ENCODE measurements at places on chromosomes 16 and 17.

GRCh38 chr16:50737420-50737959, 4.4 kb upstream of the CYLD start:
- no peak for DNase-seq

GRCh38 chr17:32226886-32227285, 38.7 kb upstream of the RHBDL3 start:
- no peak for DNase-seq

DNA sequence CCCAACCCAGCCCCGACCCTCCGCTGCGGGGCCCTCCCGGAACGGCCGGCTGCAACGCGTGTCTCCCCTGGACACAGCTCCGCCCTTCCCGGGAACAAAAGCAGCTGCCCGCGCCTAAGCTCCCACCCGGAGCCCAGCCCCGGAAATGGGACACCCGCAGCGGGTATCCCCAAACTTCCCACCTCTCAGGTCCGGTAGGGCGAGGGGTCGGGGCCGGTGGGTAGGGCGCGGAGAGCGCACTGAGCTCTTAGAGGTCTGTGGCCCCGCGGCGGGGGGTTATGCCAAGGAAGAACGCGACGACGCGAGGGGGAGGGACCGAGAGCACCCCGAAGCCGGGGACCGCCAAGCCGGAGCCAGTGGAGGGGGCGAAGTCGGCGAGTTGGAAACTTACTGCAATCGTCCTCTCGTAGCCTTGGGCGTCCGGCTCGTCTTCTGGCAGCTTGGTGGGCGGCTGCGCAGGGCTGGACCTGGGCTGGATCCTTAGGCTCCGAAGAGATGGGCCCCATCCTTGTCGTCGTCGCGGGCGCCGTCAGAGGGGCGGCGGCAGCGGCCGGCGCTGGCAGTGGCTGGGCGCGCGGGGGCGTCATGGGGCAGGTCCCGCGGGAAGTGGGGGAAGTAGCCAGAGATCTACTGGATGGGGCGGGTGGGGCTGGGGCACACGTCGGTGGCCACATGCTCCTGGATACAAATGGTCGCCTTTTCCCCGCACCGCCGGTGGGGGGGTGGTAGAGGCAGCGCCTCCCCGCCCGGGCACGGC, 6.9 kb downstream of the USP6 start:
- DNase-seq: no peak

- no peak for DNase-seq
Measured at GRCh38 chr17:72397687-72398086, 276.9 kb downstream of the SOX9 start.

GRCh38 chr17:27512031-27512430, 55.8 kb downstream of the KSR1 start:
- DNase-seq: no peak

DNA sequence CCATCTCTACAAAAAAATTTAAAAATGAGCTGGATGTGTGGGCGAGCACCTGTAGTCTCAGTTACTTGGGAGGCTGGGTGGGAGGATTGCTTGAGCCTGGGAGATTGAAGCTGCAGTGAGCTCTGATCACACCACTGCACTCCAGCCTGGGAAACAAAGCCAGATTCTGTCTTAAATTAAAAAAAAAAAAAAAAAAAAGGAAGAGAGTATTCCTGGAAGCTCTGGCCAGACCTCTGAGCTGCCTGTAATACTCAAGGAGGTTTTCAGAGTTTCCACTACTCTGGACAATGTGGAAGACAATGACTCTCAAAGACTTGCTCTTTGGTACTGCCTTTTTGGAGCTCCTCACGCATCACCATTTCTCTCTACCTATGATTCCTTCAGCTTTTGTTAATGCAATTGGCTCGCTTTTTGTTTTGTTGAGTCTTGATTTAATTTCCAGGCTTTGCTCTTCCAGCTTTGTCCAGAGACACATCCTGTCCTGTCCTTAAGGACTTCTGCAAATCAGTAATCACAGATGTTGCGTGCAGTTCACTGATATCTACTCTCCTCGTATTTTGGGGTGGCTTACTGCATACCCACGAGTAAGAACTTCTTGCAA, 10.8 kb downstream of the CHD9 start:
- DNase-seq: no peak

DNA sequence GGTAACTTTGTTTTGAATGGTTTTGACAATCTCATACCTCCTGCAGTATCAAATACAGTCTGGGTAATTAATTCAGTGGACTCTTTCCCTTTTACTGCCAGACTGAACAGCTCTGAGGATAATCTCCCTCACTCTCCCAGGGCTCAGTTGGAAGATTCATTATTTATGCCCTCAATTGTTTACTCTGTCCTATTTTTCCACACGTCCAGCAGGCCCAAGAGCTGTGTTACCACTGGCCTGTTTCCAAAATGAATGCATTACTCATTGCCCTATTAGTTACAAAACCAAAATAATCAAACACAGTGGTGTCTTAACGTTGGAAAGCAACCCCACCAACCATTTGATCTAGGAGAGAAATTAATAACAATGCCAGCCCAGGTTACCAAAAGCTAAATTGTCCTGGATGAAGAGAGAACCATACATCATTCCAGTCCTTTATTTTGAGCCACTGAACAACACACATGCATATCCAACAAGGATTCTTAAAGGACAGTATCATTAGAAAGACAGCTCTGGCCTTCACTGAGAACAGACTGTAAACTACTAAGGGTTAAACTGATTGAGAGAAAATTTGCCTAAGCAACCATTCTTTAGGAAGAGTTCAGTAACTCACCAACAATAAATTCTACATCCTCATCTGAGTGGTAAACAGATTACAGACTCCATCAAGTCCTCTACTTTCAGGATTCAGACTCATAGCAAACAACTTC, 34.5 kb downstream of the FAM222B start:
- no peak for DNase-seq

GRCh38 chr17:39485555-39485954, 24.3 kb downstream of the CDK12 start:
- no peak for DNase-seq

GRCh38 chr17:40092581-40092980, 7.8 kb downstream of the NR1D1 start:
- DNase-seq: no peak

- DNase-seq: no peak
Measured at GRCh38 chr17:61454381-61455323, 2.4 kb downstream of the TBX4 start.

GRCh38 chr16:48870141-48870540, 260.2 kb upstream of the N4BP1 start:
- no peak for DNase-seq

DNA sequence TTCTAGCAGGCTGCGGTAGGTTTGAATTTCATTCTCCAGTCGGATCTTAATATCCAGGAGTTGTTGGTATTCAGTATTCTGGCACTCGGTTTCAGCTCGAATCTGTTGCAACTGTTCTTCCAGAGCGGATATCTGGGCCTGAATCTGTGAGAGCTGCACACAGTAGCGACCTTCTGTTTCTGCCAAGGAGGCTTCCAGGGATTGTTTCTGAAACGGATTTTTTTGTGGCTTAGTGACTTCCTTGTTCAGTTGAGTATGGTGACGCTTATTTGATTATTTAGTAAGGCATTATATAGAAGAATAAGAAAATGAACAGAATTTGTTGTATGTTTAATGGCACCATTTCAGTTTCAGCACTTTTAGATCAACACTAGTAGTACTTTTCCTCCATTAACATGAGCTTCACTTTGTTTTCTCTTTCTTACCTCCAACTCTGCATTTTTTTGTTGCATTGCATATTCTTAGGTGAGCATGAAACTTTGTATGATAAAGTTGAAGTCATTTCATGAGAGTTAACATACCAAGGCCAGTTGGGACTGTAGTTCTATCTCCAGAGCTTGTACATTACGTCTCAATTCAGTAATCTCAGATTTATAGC, 2.8 kb downstream of the KRT10 start:
- DNase-seq: no peak

DNA sequence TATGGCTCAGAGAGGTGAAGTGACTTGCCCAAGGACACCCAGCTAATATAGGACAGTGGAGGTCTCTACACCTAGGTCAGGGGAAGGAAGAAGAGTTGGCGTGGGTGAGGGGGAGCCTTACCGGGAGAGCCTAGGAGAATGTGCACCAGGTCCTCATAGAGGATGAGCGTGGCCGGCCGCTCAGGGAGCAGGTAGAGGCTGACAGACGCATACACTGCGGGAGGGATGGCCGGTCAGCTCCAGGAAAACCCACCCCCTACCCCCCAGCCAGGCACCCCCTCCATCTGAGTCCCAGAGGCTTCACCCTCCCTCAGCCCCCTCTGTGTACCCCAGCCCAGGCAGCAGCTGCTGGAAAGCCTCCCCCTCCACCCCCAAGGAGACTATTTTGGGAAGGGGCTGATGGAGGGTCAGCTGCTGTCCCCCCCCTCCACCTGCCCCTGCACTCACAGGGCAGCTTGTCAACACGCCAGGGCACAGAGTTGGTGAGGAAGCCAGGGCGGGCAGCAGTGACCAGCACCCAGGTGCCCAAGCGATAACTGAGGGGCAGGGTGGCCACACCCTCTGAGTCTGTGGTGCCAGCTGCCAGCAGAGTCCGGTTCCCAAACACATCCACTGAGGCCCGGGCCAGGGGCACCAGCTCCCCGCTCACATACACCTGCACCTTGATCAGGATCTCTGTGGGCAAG, 4.1 kb downstream of the FAM171A2 start:
- DNase-seq: no peak

DNA sequence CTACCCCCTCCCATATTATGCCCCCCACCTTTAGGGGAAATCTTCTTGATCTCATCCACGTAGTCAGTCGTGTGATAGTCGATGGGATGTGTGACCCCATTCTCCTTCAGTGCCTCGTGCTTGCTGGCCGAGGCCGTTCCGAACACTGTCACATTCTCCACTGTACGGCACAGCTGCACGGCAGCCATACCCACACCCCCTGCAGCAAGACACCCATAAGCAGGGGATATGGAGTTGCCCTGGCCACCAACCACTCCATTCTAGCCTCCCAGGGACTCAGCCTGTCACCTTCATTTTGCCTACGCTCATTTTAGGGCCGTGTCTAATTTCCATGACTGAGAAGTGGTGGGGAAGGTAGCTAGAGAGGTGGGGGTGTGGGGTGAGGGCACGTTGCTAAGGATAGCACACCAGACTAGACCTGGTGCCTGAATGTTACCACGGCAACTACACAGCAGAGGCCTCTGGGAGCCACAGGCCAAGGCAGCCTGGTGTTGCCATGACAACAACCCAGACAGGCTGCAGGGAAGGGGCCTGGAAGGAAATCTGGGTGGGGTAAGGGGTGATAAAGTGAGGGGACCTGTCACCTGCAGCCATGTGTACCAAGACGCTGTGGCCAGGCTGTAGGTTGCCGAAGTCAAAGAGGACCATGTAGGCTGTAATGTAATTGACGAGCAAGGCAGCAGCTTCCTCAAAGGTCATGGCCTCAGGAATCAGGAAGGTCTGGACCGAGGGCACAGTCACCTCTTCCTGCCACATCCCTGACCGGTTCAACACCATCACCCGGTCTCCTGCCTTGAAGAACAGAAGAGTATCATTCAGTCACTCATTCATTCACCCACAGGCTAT, 4.0 kb downstream of the VAT1 start:
- DNase-seq: no peak

- DNase-seq: no peak
Measured at GRCh38 chr16:10895053-10895946, 18.3 kb downstream of the CIITA start.

GRCh38 chr17:35607239-35607847, 20.2 kb downstream of the AP2B1 start:
- DNase-seq: no peak

GRCh38 chr16:57754354-57755060, 18.9 kb downstream of the KATNB1 start:
- no peak for DNase-seq

- DNase-seq: no peak
Measured at GRCh38 chr17:77651988-77652387, 306.5 kb upstream of the TNRC6C start.

- no peak for DNase-seq
Measured at GRCh38 chr17:31158746-31159377, 64.1 kb downstream of the NF1 start.

DNA sequence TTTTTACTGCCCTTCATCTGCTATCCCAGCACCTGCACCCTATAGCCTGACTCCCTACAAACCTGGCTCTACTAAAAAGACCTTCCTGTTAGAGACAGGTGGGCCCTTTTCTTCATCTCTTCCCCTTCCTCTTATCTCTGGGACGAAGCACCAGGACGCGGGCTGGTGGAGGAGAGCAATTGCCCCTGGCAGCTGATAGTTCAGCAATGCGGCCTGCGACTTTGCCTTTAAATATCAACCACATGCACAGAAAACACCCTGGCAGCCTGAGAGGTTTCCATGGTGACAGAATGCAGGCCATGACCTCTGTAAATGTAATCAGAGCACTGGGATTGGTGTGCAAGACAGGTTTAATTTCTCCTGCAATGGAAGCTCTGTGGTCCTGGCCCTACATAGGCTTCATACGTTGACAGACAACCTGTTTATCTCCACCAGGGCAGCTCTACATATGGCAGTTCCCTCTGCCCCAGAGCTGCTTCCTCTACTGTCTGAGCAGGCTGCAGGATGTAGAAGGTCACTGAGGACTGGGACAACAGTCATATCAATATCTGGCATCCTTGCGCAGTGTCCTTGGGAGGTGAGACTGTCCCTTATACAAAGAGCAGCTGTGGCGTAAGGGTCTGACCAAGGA, 10.0 kb upstream of the SKAP1 start:
- no peak for DNase-seq

DNA sequence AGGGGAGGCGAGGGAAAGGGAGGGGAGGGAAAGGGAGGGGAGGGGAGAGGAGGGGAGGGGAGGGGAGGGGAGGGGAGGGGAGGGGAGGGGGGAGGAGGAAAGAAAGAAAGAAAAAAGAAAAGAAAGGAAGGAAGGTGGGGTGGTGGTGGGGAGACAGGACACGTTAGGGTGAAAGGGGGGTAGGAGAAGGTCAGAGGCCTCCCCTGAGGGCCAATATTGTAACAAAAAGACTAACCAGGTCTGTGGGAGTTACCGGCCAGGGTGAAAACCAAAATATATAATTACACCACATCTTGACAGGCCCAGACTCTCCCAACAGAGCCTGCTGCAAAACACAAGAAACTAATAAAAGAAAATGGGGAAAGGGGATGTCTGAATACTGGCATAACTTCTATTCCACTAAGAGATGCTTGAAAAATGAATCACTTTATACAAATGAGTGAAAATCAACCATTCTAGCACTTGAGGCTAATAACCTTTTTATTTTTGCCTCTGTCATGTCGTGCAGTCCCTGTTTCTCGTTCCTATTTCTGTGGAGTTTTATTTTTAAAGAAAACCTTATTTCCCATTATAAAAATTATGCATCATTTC, 10.0 kb downstream of the WDR45B start:
- DNase-seq: no peak

DNA sequence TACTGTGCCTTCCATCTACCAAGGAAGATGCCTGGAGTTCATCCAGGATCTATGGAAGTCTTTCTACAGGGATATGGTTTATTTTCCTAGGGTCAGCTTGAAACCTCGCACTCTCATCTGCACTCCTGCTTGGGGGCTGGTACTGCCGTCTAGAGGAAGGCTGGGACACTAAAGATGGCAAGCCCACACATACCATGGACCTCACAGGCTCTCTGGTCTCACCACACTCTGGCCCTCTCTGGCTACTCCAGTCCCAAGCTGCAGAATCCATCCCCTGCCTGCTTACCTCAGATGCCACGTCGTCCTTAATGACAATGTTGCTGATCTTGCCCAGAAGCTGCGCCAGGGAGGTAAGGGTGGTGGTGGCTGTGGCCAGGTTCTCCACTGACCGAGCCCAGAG, 2.1 kb upstream of the UNC119 start:
- no peak for DNase-seq

- DNase-seq: no peak
Measured at GRCh38 chr16:3842994-3843393, 37.5 kb downstream of the CREBBP start.

Data from activated T-cell treated with anti-CD3 and anti-CD28 coated beads for 4 hours (primary cell).